NCI-H1930 (cell line): ENCODE measurements at places on chromosomes 5 and 9.
A peak's percentile ranks its signal among the peaks of the same experiment; 100 is the strongest.

DNA sequence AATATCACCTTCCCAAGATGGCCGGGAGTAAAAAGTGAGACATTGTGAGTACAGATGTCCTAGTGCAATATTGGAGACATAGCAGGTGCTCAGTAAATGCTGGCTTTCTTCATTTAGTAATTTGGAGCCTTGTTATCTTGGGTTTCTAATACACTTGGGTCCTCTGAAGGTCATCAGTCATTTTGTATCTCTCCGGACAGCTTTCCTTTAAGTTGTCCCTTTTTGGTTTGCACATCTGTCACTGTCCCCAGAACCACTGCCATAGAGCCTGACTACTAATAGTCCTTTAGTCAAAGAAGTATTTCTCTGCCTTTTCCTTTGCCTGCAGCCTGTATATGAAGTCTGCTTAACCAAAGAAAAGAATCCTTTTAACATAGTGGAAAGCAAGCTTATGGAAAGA is 7.8 kb upstream of the ANGPTL2 start:
- DNase-seq: no peak

DNA sequence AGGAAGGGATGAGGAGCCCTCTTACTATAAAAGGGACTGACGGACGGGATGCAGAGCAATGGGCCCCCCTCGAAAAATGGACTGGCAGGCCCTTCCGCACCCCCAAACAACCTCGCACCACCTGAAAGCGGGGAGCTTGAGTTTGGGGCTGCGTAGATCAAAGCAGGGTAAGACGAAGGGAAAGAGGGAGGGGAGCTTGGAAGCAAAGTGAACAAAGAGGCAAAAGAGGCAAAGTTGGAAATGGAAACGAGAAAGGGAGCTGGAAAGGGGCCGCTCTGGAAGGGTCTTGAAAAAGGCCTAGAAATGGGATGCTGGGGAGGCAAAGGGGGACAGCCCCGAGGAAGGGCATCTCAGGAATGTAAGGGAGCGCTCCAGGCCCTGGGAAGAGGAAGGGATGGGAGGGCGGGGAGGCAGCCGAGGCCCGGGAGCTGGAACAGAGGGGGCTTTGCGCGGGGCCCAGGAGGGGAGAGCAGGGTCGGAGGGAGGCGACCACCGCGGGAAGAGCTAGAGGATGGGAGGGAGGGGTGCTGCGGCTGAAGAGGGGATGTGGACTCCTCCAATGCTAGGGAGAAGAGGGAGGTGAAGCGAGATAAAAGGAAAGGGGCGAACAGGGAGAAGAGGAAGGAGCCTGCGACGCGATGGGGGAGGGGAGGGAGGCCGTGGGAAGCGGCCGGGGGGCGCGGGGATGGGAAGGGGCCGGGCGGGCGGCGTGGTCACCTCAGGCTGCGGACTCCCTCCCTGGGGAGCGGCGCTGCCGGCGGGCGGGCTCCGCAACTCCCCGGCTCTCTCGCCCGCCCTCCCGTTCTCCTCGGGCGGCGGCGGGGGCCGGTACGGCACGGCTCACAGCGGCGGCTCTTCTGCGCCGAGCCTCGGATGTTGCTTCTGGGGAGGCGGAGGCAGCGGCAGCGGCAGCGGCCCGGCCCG is 577 bp downstream of the RNF145 start:
- no peak for DNase-seq

- no peak for DNase-seq
These were observed 25.1 kb upstream of the LPCAT1 start for GRCh38 chr5:1548702-1549474.

- DNase-seq: no peak
These were observed 216.1 kb downstream of the FSTL4 start for GRCh38 chr5:133396187-133396741.

GRCh38 chr9:127049044-127049443 is 73.4 kb downstream of the ANGPTL2 start:
- no peak for DNase-seq

- DNase-seq: no peak
These were observed 31.0 kb upstream of the ISOC1 start for GRCh38 chr5:129063483-129064113.

DNA sequence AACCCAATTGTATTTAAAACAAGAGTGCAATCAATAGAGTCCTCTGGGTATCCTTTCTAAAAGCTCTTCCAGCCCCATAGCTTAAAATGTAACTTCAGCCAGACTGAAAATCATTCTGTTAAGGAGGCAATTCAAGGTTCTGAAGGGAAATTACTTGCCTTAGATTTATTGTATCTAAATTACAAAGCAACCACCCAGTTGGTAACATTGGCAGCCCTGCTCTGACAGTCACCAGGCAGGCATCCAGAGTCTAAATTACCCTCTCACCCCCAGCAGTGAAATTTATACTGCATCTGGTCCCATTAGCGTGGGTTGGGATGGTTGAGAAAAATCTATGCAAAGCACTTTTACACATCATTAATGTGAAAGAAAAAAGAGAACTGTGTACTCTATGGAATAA is 514.7 kb downstream of the MTRR start:
- no peak for DNase-seq

- no peak for DNase-seq
These were observed 300.6 kb downstream of the TMEM38B start for GRCh38 chr9:105994970-105995369.

DNA sequence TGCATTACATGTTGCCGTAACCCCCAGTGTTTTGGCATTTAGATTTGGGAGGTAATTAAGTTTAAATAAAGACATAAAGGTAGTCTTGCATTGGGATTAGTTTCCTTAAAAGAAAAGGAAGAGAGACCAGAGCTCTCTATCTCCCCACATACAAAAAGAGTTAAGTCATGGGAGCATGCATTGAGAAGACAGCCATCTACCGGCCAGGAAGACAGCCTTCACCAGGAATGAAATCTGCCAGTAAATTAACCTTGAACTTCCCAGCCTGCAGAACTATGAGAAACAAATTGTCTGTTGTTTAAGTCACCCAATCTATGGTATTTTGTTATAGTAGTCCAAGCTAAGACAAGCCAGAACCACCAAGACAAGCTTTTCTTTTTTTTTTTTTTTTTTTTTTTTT is 567.0 kb upstream of the CDH18 start:
- no peak for DNase-seq

DNA sequence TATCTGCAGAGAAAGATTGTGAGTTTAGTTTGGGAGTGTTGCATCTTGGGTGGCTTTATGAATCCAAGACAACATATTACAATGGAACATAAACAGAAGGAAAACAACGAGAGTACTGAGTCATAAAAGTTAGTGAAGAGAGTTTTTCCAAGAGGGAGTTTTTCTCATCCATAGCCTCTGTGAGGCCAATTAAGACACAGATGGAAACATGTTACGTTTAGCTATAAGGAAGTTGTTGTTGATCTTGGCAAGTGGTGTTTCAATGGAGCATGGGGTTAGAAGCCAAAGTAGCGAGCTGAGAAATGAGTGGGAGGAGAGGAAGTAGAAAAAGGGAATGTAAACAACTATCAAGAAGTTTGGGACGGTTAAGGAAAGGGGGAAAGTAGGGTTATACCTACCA is 53.3 kb upstream of the SPATA31D4 start:
- DNase-seq: no peak

GRCh38 chr5:142474431-142475094 is 149.7 kb upstream of the SPRY4 start:
- DNase-seq: no peak

DNA sequence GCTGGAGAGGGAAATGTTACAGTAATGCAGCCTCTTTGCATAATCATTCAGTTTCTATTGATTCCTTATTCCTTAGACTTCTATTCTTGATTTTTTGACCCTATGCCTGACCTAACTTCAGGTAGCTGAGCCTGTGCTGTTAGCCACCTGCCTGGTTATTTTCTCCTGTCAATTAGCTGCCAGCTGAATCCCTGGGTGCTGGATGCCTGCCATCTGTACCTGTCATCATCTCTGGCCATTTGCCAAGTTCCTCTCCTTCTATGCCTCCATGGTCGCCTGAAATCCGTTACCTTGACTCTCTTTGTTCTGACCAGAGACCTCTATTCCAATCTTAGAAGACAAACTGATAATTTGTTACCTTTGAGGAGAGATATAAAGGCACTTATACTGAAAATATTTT is 178.3 kb downstream of the CAVIN4 start:
- DNase-seq: peak; percentile 42
